Sigmoid colon (tissue), 7 donors: ENCODE measurements at places on chromosomes 2 and 18. TPM values are rescaled to one million over a fixed set of nuclear protein-coding genes. Genes with fewer than 3 reads are reported as not detected.

DNA sequence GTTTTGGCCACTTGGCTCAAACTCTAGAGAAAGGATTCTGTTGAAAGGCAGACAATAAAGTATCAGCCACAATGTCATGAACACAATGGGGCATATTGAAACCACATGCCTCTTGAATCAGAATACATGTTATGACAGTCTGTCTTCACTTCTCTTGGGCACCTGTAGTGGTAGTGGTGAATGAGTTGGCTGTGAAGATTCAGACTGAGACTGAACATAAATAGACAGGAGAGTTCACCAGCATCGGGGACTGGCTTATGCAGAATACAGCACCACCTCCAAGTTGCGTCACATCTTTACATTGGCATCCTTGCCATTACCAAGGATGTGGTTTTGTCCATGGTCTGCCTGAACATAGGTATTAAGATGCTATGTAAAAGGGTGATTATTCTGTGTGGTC is 336.8 kb downstream of the MYCN start:
- no peak for DNase-seq

GRCh38 chr2:10541775-10542432 is 93.8 kb upstream of the ODC1 start:
- DNase-seq: no peak

NT5DC4 gene
- not detected for total RNA-seq

DNA sequence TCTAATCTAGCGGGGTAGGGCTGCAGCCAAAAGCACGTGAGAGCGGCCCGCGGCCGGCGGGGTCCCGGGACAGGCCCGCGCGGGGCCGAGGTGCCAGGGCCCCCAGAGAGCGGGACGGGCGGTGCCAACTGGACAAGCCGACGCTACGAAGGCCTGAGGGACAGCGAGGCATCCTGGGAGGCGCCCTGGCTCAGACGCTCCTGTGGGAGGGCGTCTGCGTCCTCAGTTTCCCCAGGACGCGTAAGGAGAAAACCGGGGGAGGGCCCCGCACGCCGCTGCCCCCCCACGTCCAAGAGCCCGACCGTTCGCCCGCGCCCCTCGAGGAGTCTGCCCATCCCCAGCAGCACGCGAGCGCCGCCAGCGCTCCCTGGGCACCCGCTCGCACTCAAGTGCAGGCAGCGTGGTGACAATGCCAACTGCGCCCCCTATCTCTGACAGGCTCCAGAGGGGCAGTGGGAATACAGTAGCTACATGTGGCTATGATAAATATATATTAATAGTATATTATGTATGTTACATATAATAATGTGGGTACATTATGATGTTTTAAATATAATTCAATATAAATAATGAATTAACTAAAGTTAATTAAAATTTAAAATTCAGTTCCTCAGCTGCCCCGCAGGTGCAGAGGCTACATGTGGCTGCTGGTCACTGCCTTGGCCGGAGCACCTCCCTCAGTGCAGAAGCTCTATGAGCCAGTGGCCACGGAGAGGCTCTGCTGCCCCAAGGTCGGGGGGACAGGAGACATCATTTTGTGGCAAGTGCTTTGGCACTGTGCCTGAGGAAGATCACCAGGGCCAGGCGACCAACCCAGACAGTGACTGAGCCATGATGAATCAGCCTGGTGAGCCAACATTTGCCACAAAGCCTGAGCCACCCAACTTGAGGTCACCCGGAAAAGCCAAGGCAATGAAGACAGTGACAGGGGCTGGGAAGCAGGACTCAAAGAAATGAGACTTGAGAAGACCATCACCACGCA is 5.5 kb upstream of the SFT2D3 start:
- peak; percentile 87 for DNase-seq

ABCG5 gene
- not detected for total RNA-seq

CRYGD gene
- not detected for total RNA-seq

- DNase-seq: peak; percentile 67
Measured at GRCh38 chr2:237862528-237862895, 3.1 kb downstream of the RAMP1 start.

- no peak for DNase-seq
Measured at GRCh38 chr2:208101716-208102631, 22.4 kb downstream of the CRYGD start.

DNA sequence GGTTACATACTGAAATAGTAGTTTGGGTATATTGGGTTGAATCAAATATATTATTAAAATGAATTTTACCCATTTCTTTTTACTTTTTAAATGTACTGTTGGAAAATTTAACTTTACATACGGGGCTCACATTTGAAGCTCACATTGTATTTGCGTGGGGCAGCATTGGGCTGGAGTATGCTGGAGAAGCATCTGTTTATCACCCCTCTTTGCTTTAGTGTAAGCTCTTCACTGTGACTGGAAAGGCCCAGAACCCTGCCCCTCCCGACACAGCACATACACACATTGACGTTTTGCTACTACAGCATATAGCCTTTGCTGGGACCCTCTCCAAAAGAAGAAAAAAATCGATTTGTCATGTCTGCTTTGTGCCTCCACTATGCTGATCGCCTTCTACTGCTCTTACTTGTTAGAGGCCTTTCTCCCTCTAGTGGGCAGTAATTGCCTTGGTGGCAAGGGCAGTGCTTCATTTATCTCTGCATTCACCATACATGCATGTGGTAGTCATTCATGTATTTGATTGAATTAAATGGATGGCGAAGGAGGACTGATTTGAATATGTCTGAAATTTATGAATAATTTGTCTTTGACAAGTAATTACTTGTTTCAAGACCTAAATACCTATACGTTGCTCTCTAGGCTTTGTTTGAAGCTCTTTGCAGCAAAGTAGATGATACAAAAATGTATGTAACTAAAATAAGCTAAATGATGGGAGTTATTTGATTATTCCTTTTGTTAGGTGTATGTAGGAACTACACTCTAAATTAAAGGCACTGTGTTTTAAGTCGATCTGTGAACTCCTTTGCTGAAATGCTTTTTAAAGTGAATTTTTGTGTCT is 37.4 kb downstream of the VAPA start:
- DNase-seq: no peak
